ENCODE measurements at places on chromosomes 12 and 14.

- DNase-seq, result no peak
Measured at GRCh38 chr12:116689979-116690744, 47.7 kb downstream of the SPRING1 start.

- DNase-seq, result no peak
Measured at GRCh38 chr12:65093606-65094005, 27.5 kb downstream of the WIF1 start.

DNA sequence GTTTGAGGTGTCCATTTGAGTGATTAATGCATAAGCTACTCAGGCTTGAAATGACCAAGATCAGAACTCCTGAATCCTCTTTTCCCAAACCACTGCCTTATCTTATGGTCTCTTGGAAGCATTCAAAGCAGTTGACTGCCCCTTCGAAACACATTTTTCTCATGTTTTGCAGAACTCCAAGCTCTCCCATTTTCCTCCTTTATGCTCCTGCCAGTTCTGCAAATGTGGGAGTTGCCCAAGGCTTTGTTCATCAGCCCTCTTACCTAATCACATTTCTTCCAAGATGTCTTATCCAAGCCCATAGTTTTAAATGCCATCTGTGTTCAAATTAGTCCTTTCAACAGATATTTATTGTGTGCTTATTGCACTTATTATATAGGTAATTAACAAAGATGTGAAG lies 1.8 kb upstream of the DNAAF2 start:
- DNase-seq, result no peak

GRCh38 chr14:52949711-52950409 lies 990 bp downstream of the FERMT2 start:
- no peak for DNase-seq

DNA sequence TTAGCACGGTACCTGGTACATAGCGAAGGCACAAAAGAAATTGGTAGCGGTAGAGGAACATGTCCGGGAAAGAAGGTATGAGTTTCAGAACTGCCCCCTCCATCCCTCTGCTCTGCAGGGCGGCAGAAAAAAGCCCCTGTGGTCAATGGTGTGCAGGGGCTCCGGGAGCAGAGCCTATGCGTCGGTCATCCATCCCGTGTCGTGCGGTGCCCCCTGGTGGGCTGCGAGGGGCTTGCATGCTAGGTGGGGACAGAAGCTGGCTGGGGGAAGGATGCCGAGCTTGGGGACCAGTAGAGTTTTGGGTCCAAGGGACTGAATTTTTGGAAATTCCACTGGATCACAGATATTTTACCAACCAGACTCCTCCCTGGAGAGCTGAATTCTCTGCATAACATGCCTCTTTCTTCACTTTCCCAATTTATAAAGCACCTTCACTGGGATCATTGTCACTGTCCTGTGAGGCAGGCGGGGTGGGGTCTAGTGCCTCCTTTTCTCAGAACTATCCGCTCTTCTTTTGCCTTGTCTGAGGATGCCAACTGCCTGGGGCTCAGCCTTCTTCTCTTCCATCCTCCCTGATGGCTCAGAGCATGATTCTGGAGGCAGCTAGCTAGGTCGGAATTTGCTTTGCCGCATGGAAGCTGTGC lies 148.7 kb downstream of the SMOC1 start:
- peak; percentile 57 for DNase-seq

GRCh38 chr12:66371982-66372381 lies 69.7 kb downstream of the HELB start:
- no peak for DNase-seq

DNA sequence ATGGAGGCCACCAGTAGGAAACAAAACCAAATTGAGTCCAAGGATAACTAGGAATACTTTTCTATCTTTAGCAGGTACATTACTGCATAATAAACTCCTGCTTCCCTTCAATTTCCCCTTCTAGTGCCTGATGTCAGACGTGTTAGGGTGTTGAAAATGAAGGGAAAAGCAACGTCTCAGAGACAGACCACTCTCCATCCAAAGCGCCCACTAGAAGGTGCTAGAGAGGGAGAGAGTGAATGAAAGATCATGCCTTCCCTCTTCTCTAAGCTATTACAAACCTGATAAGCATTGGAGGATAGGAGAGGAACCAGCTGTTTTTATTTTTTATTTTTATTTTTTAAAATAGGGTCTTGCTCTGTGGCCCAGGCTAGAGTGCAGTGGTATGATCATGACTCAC lies 64.1 kb downstream of the ZNF641 start:
- DNase-seq, result no peak

- no peak for DNase-seq
Measured at GRCh38 chr12:43052441-43052840, 462.9 kb upstream of the PRICKLE1 start.

DNA sequence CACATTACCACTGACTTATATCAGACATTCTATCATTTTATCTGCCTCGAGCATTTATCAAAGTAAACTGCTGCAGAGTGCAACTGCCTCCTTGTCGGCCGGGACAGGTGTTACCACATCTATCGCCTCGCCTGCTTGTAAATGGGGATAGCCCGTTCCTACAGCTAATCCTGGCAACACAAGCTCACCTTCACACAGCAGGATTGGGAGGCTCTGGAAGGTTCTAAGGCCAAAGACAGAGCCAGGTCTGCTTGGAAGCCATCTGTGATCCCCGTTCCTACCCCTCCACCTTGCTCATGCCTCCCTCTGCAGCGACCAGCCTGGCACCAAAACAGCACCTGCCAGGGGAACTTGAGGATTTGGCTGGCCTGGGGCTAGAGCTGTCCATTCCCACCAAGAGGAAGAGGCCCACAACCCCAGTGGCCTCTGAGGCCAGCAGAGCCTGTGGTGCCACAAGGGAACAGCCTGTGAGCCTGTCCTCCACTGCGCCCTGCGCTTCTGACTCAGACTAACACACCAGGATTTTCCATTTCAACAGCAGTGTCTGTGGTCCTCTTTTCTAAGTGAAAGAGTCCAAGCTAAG lies 114.8 kb upstream of the DIO3 start:
- DNase-seq, result no peak

GRCh38 chr12:14710632-14711320 lies 14.4 kb upstream of the GUCY2C start:
- DNase-seq, result no peak

DNA sequence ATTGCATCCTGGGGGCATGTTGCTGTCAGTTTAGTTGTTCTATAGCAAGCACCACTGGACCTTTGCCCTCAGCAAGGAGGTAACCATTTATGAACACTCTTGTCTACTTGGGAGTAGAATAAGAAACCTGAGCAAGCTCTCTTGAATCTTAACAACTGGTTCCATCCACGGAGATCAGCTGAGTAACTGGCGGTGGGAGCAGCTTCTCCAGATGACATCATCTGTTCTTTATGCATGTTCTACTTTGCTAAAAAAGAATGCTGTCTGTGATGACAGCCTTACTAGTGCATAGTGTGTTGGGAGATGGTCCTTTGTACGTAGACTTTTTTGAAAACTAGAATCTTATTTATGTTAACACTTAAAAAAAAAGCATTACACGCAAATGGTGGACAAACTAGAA lies 17.7 kb downstream of the SLC4A8 start:
- peak; percentile 19 for DNase-seq

DNA sequence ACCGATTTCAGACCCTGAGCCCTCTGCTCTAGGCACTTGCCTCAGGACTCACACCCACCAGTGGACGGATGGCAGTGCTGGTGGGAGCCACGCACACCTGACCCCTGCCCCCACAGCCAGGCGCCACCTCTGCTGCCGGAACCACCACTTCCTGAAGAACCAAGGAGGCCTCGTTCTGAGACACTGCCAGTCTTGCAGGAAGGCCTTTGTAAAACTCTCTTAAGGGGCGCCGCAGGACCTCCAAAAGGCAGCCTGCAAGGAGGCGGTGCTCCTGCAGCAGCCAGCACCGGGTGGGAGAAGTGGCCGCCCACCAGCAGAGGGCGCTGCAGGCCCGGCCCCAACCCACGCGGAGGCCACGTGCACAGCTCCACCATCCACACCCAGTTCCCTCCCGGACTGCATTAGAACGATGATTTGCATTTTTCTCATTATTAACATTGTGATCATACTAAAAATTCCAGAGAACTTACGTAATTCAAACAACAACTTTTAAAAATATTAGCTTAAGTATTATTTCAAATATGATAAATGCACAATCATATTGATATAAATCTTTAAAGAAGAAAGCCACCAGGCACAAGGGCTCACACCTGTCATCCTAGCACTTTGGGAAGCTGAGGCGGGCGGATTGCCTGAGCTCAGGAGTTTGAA lies 12.8 kb downstream of the STX2 start:
- no peak for DNase-seq

- no peak for DNase-seq
Measured at GRCh38 chr14:99244941-99245563, 26.9 kb downstream of the BCL11B start.

DNA sequence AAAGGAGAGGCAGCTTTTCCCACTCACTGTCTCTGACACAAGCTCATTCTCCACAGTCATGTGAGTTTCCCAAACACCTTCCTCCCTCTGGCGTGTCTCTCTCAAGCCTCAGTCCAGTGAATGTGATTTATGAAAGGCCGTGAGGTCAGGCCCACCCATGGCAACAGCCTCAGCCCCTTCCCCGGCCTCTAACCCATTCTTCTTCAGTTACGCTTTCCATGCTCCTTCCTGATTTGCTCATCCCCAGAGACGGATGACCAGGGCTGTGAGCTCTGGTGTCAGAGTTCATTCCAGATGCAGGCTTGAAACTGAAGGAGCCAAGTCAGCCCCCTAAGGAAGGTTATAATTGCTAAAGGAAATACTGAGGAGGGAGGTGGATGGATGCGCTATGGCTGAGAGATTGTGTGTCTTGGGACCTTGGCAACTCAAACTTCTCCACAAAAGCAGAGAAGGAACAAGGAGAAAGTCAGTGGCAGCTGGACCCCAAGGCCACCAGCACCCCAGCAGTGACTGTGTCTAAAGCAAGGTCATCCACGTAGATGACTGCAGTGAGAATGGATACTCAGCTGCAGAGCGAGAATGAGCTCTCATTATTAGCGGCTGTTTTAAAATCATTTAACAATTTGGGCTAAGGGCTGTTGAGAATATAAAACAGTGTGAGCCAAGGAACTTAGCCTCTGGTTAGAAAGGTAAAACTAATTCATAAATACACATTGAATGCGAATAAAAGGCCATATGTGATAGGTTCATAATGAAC lies 84.1 kb downstream of the FBXL14 start:
- no peak for DNase-seq

DNA sequence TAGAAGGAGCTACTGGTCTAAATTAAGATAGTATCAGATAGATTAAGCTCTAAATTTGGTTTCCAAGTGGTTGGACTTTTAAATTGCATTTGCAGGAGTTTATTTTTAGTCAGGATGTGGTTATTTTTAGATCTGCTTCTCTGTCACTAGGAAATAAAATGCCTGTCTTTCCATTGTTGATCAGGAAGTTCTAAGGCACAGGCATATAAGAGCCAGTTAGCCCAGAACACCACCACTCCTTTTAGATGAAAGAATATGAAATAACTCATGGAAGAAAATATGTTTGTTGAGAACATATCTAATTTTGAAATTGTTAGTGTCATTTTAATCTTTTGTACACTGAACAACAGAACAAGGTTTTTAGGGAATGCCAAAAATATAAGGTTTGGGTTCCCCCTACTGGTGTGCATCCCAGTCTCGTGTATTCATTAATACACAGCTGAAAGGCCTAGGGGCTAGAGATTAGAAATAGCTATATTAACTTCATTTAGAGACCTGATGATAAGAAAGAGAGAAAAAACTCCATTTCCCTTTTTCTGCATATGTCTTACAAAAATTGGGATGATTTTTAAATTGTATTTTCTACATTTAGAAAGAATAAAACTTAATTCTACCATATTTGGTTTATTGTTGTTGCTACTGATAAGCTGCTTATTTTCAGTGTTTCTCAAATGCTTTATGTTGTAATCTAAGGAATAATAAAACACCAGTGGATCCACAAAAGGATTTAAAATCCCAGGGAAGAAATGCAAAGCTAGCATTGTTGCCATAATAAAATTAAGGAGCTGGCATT lies 67.2 kb downstream of the RIC8B start:
- DNase-seq, result peak; percentile 20

DNA sequence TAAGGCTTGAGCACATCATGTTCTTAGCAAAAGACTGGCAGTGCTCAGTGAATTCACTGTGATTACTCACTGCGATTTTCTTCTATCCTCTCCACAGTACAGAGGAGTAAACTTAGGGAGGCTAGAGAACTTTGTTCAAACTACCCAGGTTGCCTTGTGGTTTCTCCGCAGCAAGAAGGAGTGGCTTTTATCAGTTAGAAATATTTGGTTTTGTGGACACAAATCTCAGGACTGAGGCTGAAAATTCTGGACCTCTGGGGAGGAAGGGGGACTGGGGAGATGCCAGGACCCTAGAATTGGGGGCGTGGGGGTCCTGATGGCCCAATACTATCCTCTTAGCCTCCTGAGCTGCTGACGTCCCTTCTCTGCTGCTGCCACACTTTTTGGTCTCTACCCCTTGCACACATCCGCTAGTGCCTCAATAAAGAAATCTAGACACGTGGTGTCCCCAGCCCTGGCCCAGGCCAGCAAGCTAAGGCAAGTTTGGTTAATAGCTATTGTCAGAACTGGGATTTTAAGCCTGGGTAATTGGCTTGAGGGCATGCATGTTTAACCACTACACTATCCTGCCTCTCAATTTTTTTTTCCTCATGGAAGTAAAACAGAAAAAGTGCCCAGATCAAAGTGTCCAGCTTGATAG lies 842 bp downstream of the OAS2 start:
- DNase-seq, result no peak

- DNase-seq, result no peak
Measured at GRCh38 chr12:115920395-115921183, 356.9 kb downstream of the MED13L start.

DNA sequence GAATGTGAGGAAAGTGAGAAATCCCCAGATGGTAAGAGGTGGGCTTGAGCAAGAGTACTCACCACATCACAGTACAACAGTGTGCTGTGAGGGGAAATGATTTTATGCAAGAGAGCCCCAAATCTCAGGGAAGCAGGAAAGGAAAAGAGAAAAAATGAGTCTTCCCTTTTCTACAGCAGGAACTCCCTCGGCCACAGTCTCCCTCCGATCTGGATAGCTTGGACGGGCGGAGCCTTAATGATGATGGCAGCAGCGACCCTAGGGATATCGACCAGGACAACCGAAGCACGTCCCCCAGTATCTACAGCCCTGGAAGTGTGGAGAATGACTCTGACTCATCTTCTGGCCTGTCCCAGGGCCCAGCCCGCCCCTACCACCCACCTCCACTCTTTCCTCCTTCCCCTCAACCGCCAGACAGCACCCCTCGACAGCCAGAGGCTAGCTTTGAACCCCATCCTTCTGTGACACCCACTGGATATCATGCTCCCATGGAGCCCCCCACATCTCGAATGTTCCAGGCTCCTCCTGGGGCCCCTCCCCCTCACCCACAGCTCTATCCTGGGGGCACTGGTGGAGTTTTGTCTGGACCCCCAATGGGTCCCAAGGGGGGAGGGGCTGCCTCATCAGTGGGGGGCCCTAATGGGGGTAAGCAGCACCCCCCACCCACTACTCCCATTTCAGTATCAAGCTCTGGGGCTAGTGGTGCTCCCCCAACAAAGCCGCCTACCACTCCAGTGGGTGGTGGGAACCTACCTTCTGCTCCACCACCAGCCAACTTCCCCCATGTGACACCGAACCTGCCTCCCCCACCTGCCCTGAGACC lies 7.8 kb downstream of the ATN1 start:
- no peak for DNase-seq
